RPMI8226 (cell line): ENCODE measurements at places on chromosomes 11 and 22.
A peak's percentile ranks its signal among the peaks of the same experiment; 100 is the strongest.

GRCh38 chr11:131899950-131900580, 529.6 kb downstream of the NTM start:
- no peak for DNase-seq

- no peak for DNase-seq
Observed at GRCh38 chr11:45650166-45651095, 15.0 kb downstream of the CHST1 start.

DNA sequence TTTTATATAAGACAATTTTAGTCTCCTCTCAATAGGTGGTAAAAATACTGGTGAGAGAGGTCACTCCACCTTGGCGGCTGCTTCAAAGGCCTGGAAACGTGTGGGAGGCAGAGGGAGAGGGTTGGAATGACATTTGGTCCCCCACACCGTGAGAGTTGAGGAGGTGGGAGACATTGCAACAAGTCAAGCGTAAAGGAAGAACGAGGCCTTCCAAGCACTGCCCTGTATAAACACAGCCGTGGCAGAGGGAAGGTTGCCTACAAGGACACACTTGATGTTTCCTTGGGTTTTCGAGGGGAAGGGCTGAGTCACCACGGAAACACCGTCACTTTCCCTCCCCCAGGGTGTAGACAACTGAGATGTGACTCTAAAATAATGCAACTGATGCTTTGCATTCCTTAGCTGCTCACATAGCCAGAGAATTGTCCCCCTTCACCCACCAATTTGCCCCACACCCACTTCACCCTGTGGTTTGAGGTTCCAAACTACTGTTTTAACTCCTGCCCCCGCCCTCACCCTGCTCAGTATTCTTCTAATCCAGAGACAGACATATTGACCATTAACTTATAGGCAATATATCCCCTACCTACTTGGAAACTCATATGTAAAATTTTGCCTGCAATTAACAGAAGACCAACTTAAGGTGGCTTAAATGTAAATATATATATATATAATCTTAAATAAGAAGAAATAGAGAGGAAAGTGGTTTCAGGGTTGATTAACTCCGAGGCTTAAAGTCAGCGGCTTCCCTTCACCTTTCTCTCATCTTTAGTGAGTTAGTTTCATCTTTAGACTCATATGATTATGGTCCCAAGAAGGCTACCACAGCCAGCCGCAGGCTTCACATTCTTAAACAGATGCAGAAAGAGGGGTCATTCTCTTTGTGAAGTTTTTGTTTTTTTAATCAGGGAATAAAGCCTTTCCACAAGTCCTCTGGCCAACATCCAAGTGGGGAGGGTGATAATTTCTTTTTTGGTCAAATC, 54.1 kb upstream of the BDNF start:
- DNase-seq, result no peak

DNA sequence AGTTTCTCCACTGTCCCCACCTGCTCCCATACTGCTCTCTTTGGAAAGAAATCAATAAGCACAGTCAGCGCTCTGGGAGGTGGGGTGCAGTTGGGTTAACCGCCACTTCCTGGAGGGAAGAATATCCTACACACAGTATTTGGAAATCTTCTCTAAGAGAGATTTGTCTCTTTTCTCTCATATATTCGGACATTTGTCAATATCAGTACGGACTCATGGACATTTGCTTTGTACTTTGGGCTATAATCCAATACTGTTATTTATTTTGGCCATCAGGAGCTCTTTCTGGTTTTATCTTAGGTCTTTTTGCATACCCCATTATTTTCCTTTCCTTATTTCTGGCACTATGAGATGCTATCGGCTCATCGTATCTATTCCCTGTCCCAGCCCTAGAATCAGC, 13.7 kb downstream of the NLRP14 start:
- no peak for DNase-seq

DNA sequence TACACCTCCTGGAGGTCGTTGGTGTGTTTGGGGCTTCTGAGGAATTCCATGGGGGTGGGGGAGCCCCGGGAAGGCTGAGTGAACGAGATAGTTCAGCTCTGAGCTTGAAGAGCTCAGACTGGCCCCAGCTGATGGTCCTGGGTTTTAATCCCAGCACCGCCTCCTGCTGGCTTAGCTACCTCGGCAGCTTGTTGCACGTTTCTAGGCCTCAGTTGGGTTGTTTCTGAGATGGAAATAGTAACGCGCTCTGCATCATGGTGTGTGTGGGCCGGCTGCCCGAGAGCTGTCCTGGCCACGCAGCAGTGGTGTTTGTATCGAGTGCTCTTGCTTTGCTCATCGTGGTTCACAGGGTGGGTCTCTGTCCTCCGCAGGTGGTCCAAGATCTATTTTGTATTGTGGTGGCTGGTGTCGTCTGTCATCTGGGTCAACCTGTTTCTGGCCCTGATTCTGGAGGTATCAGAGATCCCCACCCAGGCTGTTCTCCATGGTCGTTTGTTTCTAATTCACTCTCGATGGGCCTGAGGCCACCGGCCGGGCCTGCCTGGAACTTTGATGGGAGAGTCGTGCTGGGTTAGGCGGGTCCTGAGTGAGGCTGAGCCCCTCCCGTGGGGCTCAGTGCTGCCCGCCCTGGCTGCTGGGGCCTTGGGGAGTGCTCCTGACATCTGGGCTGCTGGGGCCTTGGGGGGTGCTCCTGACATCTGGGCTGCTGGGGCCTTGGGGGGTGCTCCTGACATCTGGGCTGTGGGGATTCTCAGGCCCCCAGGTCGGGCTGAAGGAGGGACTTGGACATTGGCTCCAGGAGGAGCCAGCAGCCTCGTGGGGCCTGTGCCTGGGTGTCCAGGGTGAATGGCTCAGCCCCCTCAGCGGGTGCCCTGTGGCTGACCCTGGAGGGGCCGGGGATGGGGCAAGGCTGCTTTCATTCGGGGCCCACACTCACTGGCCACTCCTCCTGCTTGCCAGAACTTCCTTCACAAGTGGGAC, 37.7 kb downstream of the TPCN2 start:
- no peak for DNase-seq

DNA sequence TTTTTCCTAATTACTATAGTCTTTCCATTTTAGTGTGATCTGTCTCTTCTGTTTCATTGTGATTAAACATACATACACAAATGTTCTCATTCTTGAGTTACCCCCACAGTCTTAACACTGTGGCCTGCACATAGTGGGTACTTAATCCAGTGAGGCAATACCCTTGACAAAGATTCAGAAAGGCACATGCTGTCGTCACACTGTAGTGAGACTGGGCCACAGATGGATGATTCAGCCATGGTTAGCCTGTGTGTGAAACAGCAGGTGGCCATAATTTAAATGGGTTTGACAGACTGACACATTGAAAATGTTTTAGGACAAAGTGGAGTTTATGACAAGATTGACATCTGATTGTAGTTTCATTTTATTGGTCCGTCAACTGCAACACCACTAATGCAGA, 313.1 kb downstream of the C11orf87 start:
- no peak for DNase-seq

DNA sequence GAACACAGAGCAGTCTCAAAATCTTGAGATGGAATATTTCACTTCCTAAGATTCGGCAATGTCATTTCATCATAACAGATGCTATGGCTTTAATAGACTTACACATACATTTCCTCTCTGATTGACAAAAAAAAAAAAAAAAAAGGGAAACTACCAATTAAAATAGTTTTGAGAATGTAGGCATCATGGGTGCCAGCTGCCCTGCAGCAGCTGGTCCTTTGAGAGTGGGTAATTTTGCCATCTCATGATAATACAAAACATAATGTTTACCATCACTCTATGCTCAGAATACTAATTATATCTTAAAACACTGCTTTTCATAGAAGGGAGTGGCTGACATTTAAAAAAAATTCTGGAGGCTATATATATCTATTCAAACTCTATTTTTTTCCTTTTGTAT, 775.6 kb upstream of the CCDC90B start:
- DNase-seq, result no peak

GRCh38 chr11:114247070-114247789, 49.0 kb upstream of the NNMT start:
- no peak for DNase-seq

DNA sequence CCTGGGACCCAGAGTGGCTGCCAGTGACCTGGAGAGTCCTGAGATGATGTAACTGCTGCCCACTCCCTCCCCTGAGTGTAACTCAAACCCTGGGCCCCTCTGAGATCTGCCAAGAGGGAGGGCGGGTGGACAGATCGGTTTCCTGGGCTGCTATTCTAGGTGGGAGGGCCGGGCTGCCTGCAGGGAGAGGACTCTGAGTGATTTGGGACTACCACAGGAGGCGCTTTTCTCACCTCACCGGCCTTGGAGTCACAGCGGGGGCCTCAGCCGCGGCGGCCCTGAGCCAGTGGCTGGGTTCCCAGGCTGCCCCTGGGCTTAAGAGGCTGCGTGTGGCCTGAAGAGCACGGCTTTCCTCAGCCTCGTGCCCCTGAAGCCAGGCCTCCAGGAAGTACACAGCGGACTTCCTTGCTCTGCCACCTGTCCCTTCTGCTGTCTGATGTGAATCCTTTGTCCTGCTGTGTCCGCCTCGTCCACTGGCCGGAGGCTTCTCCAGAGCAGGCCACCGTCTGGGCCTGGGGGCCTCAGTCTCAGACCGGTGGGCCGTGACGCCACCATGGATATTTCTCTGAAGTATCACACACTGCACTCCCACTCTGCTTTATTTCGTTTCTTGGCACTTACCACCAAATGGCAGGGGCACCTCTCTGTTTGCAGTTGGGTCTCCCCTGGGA, 11.5 kb downstream of the RELT start:
- no peak for DNase-seq

DNA sequence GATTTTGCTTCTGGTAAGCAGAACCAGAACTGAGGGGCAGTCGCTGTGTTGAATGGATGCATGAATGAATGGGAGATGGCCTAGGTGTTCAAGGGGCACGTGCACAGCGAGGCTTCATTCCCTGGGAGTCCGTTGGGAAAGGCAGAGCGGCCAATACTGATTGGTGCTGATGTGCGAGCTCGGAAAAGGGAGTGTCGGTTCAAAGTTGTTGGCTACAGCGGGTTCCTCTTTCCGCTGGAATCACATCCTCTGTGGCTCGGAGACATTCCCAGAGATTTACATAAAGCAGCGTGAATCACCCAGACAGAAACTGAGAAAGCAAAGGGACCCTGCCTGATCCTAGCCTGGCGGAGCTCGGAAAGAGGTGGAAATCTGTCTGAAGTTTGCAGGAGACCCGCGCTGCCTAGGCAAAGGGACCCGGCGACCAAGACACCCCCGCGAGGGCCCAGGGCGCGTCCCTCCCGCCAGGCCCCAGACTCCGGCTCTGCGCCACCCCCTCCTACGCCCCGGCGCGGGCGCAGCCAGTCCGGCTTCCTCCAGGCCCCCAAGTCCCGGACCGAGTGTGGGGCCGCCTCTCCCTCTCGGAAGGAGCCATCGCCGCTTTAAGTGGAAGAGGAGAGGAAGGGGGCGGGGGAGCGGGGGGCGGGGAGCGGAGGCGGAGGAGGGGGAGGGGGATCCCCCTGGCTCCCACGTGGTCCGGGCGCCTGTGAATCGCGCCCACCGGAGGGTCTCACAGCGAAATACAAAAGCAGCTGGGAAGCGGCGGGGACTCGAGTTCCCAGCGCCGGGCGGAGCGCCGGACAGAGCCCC, at the start of gene FJX1:
Gene FJX1 (plus strand): TSS at position 774 of the 810 bp plus-strand sequence. CDS start 177 bp downstream, outside the sequence.
- peak; percentile 59 for DNase-seq

DNA sequence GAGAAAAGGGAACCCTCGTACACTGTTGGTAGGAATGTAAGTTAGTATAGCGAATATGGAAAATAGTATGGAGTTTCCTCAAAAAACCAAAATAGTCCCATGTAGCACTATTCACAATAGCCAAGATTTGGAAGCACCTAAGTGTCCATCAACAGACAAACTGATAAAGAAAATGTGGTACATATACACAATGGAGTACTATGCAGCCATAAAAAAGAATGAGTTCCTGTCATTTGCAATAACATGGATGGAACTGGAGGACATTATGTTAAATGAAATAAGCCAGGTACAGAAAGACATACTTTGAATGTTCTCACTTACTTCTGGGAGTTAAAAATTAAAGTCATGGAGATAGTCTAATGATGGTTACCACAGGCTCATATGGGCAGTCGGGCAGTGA, 64.0 kb upstream of the RAB1B start:
- DNase-seq, result no peak

GRCh38 chr11:60756307-60757032, at the start of gene MS4A15:
TSS of gene MS4A15 (plus strand) at chr11:60756867. CDS start at chr11:60763734, 6,867 bp downstream.
- peak; percentile 68 for DNase-seq

DNA sequence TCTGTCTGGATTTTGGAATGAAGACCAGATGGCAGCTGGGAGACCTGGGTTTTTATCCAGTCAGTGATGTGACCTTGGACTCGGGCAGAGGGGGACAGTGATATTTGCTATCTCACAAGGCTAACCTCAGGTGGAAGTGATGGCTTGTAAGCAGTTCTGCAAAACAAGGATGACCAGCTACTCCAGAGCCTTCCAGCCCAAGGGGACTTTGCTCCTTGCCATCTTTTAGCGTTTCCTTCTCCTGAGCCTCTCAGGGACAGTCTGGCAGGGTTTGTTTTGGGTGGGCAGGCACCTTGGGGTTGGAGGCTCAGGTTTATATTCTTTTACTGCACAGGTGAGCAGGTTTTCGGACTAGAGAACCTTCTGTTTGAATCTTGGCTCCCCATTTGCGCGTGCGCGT, 9.5 kb upstream of the OSBP2 start:
- DNase-seq, result no peak

DNA sequence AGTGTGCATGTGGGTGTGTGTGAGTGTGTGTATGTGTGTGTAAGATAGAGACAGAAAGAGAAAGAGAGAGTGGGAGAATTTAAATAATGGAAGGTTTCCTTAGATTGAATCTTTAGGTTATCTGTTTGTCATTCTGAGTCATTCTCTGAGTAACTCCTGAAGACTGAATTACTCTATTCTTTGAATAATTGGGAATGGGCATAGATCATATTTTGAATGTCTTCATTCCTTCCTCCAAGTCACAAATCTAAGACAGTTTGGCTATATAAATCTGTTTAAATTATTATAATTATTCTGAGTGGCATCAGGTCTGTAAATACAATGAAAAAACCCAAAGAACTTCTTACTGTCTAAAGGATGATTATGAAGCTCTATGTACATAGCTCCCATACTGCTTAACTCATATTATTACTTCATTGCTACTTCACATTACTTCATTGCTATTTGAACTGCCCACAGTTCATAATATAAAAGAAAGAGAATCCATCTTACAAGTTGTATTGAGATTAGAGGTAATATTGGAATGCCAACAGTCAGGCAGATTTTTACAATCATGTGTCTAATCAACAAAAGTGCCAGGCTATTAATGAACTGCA, 346.6 kb upstream of the CCDC179 start:
- DNase-seq, result no peak

GRCh38 chr11:66646828-66647227, 8.3 kb downstream of the RBM4 start:
- no peak for DNase-seq
